Kidney (tissue), 22 donors: ENCODE measurements at places on chromosomes 1 and 21. TPM values are rescaled to one million over a fixed set of nuclear protein-coding genes. Genes with fewer than 3 reads are reported as not detected.

DNA sequence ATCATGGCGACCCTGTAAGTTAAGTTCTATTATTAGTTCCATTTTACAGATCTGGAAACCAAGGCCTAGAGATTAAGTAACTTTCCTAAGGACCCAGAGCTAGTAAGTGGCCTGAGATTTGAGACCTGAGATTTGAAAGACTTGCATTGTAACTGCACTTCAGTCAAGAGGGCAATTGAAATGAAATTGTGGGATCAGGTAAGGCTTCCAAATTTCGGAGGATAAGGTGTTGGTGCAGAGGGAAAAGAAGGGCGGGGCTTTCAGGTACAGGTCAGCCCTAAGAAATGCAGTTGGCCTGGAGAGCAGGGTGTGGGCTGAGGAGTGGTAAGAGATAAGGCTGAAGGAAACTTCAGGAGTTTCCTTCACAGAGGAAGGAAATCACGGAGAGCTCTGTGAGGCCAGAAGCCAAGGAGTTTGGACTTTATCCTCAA, 51.1 kb downstream of the SLC16A1 start:
- DNase-seq: no peak

- DNase-seq: no peak
Observed at GRCh38 chr21:19198801-19199200, 795.2 kb upstream of the TMPRSS15 start.

DNA sequence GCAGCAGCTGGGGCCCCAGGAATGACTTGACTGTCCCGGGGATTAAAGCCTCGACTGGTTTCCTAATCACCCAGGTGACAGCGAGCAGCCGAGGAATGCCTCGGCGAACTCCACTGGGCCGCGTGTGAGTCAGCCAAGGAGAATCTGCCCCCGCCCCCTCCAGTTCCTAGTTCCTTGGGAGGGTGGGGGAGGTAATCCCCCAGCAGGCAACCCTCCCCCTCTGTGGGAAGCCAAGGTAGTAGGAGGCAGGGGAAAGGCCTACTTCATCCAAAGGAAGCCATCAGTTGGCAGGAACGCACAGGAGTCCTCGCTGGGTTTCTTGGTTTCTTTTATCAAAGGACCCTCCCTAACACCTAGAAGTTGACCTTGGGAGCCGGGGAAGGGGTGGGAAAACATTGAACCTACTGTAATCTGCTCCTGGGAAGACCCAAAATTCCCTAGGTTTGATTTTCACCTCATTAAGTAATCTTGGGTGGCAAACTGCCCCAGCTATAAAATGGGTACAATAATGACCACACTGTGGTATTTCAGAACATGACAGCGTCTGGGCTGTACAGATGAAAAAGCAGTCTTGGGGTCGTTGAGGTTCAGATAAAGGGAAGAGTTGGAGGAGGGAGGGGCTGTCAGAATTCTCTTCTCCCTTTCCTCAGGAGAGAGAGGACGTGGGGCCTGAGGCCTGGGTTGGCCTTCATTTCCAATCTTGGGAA, 1.4 kb downstream of the TENT5B start:
- DNase-seq: peak; percentile 79

DNA sequence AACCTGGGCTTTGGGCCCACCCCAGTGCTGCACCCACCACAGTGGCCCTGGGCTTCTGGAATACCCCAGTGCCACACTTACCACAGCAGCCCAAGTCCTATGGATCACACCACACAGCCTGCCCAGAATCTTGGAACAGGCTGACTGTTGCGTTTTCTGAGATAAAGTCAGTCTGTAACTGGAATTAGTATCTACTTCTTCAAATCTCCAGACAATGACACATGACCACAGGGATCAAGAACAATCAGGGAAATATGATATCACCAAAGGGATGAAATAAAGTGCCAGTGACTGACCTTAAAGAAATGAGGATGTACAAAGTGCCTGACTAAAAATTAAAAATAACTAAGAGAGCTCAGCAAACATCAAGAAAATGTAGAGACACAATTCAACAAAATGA, 239.7 kb upstream of the PLD5 start:
- DNase-seq: no peak

- DNase-seq: no peak
Observed at GRCh38 chr21:37542512-37542911, 175.9 kb downstream of the DYRK1A start.

- no peak for DNase-seq
Observed at GRCh38 chr21:38343691-38344090, 86.9 kb downstream of the KCNJ15 start.

- DNase-seq: no peak
Observed at GRCh38 chr1:159890390-159890789, 9.6 kb downstream of the CFAP45 start.

- DNase-seq: no peak
Observed at GRCh38 chr1:94765958-94766357, 54.2 kb upstream of the SLC44A3 start.

DNA sequence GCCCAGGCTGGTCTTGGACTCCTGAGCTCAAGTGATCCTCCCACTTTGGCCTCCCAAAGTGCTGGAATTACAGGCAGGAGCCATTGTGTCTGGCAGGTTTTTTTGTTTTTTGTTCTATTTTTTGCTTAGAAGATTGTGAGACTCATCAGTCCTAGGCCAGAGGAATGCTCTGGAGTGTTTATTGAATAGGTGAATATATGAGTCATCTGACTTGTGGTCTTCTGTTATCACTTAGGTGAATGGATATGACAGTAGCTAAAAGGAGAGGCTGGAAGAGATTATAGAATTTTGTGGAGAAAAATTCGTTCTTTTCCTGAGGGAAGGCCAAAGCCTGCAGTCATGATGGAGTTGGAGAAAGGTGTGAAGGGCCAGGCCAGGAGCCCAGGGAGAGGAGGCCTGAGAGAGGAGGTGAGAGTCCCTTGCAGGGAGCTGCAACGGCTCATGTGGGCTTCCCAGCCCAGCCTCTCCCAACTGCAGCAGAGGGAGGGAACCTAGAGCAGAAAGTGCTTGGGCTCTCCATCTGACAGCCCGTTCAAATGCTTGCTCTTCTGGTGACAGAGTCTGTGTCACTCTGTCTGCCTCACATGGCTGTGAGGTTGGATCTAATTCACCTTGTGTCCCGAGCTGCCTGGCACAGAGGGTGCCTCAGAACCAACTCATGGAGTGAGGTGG, 31.6 kb upstream of the ACOT11 start:
- no peak for DNase-seq

GRCh38 chr1:63405987-63406386, 38.6 kb downstream of the ALG6 start:
- DNase-seq: no peak

DNA sequence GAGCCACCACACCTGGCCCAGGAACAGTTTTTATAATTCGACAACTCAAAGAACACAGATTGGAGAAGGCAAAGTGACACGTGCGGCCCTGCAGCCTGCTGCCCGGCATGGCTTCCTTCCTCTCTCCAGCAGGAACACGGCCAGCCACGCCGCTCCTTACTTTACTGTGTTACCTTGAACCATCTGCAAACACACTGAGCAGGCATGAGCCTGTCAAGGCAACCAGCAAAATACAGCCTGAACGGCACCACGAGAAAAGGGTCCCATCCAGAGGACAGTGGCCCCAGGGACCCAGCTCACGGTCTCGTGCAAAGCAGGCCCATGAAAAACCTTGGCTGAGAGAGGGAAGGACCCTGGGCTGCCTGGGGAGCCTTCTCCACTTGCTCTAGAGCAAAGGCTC, 38.8 kb downstream of the NPHP4 start:
- no peak for DNase-seq

DNA sequence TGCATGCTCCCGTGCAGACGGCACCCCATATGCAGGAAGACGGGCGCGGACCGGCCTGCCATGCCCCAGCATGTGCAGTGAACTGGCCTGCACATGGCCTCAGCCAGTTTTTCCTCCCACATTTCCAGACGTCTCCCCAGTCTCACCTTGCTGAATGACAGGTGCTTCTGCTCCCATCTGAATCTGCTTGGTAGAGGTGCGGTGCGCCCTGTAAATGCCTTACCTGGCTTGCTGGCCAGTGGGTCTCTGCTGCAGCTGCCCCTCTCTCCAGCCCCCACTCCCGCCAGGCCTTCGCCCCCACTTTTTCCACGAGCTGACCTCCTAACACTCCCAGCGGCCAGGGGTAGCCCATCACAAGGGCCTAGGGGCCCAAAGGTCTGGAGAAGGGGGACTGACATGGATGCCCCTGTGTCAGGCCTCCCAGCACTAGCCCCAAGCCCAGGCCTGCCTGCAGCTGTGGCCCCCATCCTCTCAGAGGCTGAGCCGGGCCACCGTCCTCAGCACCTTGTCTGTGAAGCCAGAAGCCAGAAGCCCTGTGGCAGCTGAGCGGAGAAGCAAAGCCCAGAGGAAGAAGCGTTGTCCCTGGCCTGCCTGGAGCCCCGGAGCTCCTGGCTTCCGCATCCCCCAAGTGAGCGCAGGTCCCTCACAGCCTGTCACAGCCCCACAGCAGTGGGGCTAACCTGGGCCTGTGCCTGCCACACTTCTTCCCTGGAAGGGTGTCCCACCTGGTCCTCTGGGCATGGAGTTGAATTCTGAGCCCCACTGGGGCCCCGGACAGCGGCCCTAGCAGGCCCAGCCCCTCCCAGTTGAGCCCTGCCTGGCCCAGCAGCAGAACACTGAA, 3.7 kb upstream of the SLC19A1 start:
- DNase-seq: no peak

DNA sequence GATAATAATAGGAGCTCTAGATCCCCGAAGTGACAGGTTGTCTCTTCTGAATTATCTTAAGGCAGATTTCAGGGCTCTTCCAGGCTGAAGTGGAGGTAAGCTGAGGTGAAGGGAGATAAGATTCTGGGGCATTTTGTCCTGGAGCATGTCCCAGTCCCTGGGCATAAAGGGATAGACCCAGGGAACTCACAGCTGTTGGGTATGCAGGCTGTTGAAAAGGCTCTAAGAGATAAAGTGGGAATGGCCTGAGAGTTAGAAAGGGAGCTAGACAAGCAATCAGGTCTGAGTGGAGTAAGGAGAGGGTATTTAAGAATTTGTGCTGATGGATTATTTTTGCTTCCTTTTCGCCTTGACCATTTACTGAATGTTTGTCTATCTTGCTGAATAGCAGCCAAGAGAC, 123.7 kb downstream of the NOS1AP start:
- no peak for DNase-seq

DNA sequence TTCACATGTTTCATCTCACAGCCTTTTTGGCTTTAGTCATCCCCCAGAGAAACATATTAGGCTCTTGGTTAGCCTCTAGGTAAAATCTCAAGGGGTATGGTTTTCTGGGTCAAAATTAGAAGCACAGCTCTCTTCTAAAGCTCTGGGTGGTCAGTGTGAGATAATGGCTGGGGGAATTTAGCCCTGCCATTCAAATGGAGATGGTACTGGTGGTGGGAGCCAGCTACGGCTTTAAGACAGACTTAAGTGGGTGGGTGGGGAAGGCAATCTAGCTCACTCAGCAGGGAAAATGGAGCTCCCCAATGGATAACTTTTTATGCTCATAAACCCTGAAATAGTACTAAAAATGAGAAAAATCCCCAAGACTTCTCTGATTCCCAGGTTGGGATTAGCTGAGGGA, 5.7 kb downstream of the TEX38 start:
- no peak for DNase-seq

DNA sequence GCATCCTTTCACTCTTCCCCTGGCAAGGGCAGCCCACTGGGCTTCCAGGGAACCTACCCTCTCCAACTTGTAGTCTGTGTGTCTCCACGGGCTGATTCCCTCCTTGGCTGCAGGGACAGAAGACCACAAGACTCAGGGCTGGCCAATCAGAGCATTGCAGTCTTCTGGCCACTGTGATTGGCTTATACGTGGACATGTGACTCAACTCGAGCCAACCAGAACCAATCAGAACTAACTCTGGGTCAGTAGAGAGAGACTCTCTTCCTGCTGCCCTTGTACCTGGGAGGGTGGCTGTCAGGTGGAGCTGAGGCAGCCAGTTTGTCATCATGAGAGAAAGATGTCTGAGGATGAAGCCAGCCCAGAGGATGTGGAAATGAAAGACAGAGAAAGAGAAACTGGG, 64.0 kb downstream of the DHRS3 start:
- no peak for DNase-seq

- no peak for DNase-seq
Observed at GRCh38 chr1:100137602-100138001, 4.6 kb downstream of the TRMT13 start.

DNA sequence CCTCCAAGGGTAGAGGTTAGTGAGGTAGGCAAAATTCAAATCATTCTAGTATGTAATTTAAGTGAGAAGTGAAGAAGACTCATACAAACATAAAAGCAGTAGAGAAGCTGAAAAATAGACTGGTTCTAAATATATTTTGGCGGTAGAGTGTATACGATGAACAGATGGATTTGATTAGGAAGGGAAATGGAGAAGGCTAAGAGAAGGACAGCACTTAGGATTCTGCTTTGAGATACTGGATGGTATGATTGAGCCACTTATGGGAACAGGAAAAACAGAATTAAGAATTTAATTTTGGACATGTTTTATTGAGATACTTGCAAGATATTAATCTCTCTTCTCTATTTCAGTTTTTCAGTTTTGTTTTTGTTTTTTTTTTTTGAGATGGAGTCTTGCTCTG, 60.1 kb downstream of the EPB41 start:
- no peak for DNase-seq

- DNase-seq: peak; percentile 48
Observed at GRCh38 chr1:245356891-245357585, 202.3 kb downstream of the KIF26B start.

DNA sequence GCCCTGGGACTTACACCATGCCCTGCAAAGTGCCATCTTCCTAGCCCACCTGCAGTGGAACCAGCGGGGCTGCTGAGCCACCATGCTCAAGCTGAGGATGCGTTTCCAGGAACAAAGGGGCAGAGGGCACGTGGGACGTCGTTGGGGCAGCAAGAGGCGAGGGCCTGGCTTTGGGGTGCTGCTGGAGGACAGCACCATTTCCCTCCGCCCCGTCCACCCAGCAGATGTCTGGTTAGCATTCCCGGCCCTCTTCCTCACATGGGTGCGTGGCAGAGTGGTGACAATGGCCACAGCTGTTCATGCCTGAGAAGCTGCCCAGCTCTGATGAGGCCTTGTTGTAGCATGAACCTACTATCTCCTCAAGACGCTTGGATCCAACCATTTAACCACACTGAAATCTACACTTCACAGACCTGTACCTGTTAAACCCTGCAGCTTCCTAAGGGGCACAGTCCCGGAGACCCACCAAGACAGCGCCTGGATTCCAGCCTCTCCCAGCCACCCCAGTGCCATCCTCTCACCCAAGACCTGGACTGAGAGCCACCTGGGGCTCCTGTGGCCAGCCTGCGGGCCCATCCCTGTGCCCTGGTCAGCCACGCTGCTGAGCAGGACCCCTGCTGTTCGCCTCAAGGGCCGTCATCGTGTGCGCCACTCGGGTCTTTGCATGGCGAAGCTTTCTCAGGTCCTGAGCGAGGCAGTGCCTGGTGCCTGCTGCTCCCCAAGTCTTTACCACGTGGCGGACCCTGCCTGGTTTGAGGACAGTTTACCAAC, 33.2 kb downstream of the SLC45A1 start:
- DNase-seq: no peak

GRCh38 chr1:231774719-231775335, 148.2 kb downstream of the DISC1 start:
- DNase-seq: no peak

- DNase-seq: no peak
Observed at GRCh38 chr1:165734906-165735305, 33.8 kb downstream of the TMCO1 start.

Gene PLPPR5
- total RNA-seq: 0.09 TPM

Gene AGMAT
- 6.2 TPM for total RNA-seq

Gene RNF186
- total RNA-seq: 2.7 TPM

Gene SLAMF6
- 5.5 TPM for total RNA-seq

Gene MARK1
- 5.3 TPM for total RNA-seq

Gene ACOT11
- total RNA-seq: 24.6 TPM

Gene ZNF683
- total RNA-seq: 0.25 TPM

Gene TM2D1
- 52.6 TPM for total RNA-seq

Gene PROK1
- total RNA-seq: not detected

Gene GMEB1
- total RNA-seq: 14.9 TPM

Gene PSMA5
- 71.4 TPM for total RNA-seq

Gene OR2AK2
- total RNA-seq: not detected

Gene MNDA
- total RNA-seq: 8.3 TPM
